Mesothelial cell of epicardium (in vitro differentiated cells): ENCODE measurements at places on chromosomes 11 and 22. TPM values are rescaled to one million over a fixed set of nuclear protein-coding genes. Genes with fewer than 3 reads are reported as not detected.

DNA sequence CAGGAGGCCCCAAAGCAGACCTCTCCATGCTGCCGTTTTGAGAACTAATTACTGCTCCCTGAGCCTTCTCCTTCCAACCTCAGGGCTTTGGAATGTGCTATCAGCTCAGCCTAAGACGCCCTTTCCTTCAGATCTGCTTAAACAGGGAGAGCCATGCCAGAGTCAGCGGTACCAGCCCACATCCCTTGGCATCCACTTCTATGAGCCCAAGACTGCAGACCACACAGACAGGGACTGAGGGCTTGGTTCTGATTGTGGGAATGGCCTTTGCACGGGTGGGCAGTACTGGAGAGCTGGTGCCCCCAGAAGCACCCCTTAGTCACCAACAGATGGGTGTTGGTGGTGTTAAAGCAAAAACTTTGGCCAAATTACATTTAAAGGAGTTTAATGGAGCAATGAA lies 146.5 kb downstream of the TTC17 start:
- no peak for DNase-seq

DNA sequence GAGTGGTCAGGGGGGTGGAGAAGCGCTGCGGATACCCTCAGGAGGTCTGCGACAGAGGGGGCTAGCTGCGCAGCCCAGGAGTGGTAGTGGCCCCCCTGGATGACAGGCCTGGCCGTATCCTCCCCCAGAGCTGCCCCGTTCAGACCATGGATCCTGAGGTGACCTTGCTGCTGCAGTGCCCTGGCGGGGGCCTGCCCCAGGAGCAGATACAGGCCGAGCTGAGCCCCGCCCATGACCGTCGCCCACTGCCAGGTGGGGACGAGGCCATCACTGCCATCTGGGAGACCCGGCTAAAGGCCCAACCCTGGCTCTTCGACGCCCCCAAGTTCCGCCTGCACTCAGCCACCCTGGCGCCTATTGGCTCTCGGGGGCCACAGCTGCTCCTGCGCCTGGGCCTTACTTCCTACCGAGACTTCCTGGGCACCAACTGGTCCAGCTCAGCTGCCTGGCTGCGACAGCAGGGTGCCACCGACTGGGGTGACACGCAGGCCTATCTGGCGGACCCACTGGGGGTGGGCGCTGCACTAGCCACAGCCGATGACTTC lies 505 bp downstream of the NUDT22 start:
- no peak for DNase-seq

- DNase-seq, result no peak
Measured at GRCh38 chr11:27187848-27188621, 147.4 kb downstream of the BBOX1 start.

DNA sequence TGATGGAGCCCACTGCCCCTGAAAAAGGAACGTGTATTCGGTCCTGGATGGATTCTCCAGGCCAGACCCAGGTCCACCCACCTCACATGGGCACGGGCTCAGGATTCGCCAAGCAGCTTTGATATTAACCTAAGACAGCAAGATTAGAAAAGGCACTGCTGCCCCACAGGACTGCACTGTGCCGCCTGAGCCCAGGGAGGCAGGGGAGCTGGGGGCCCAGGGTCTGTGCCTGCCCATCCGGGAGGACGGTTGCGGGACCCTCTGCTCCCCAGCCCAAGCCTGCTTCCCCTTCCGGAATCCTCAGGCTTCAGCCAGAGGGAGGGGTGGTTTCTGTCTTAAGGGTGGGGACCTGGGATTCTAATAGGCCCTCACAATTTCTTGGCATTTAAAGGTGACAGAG lies 13.5 kb upstream of the VSIG10L2 start:
- no peak for DNase-seq

DNA sequence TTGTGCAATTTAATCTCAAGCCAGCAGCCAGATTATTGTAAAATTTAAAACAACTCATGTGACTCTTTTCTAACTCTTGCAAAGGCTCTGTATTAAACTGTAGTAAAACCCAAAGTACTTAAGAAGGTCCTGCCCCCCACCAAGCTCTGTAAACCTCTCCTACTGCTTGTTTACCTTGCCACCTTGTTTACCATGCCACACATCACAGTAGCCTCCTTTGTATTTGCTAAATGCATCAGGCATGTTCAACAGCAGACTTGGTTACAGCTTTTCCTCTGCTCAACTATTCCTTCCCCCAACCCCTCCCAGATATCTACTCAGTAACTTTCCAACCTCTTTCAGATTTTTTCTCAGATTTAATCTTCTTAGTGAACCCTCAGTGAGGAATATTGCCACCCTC lies 861.6 kb downstream of the METTL15 start:
- DNase-seq, result no peak

USH1C gene
- total RNA-seq, result 0.29 to 0.88 TPM (median 0.54 TPM) in 3 replicates

PLAAT5 gene
- total RNA-seq, result 1.9 to 2.2 TPM (median 1.9 TPM) in 3 replicates

LMF2 gene
- 65.2 to 66.2 TPM (median 65.2 TPM) in 3 replicates for total RNA-seq

SCT gene
- 1.2 to 1.7 TPM (median 1.3 TPM) in 3 replicates for total RNA-seq
